ENCODE measurements at places on chromosomes 16 and 17.

GRCh38 chr16:82281544-82281943 is 111.5 kb upstream of the MPHOSPH6 start:
- DNase-seq = no peak

DNA sequence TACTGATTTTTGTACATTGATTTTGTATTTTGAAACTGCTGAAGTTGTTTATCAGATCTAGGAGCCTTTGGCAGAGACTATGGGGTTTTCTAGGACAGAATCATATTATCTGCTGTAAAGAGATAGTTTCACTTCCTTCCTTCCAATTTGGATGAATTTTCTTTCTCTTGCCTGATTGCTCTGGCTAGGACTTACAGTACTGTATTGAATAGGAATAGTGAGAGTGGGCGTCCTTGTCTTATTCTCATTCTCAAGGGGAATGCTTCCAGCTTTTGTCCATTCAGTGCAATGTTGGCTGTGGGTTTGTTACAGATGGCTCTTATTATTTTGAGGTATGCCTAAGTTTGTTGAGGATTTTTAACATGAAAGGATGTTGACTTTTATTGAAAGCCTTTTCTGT is 290.1 kb downstream of the MAP2K4 start:
- DNase-seq = no peak

- no peak for DNase-seq
Observed at GRCh38 chr17:31560616-31561235, 169.3 kb downstream of the RAB11FIP4 start.

DNA sequence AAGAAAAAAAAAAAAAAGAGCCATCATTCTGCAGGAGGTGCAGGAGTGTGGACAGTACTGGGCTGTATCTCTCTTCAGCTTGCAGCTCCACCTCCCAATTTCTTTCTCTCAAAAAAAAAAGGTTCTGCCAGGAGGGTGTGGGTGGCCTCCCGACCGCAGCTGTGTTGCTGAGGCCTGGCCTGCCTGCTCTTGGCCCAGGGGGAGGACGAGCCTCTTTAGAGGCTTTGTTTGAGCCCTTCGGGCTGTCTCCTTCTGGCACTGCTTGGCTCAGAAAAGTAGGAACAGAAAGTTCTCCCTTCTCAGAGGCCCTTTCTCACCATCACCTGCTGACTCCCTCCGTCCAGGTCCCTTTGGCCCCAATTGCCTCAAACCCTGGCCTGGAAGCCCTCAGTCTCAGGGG is 22.2 kb upstream of the C17orf107 start:
- DNase-seq = no peak

DNA sequence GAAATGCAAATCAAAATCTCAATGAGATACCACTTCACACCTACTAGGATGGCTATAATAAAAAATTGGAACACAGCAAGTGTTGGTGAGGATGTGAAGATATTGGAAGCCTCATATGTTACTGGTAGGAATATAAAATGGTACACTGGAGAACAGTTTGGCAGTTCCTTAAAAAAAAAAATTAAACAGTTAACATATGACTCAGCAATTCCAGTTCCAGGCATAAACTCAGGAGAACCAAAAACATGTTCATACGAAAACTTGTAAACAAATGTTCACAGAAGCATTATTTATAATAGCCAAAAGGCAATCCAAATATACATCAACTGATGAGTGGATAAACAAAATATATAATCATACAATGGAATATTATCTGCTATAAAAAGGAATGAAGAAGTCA is 28.2 kb downstream of the ZNF652 start:
- DNase-seq = no peak

DNA sequence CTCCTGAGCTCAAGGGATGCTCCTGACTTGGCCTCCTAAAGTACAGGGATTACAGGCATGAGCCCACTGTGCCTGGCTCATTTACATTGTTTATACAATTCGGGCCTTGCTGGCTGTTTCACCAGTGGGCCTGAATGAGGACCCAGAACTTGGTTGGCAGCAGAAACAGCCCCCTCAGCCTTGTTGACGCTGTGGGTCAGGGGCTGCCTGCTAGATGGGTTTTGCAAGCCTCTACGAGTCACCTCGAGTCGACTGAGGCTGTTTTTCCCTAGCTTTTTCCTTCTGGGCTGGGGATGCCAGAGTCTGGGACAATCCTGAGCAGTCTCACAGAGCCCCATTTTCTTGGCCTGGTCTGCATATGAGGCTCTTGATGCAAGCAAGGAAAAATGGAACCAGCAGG is 16.1 kb downstream of the PPL start:
- DNase-seq = no peak

- no peak for DNase-seq
Observed at GRCh38 chr17:40795019-40795667, 4.6 kb downstream of the KRT28 start.

DNA sequence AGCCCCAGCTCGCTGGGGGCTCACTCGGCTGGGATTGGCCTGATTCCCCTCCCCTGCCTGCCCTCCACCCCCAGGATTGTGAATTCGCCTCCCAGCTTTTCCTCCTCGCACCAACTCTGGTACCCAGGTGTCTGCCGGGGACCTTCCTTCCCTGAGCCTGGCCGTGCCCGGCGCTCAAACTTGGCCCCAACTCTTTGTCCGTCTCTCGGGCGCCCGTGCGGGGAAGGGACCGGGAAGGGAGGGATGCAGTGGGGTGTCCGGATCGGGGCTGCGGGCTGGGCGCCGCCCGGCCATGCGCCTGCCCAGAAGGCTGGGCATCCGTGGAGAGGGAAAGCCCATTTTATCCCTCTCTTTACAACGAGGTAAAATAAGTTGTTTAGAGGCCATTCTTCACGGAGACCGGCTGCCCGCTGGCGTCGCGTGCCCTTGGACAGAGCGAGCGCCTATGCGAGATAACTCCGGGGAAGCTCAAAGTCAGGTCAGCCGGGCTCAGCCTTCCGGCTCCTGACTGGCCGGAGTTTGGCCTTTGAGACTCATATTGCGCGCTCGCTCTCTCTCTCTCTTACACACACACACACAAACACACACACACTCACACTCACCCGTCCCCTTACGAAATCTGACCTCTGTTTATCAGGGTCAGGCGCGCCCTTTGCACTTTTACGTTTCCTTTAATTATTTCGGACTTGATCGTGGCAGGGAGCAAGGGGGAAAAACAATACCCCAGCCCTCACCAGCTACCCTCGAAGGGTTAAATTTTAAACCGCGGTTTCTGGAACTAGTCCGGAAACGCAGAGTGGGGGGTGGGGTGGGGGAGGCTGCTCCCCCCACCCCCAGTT is 774 bp upstream of the MAF start:
- DNase-seq = no peak

- no peak for DNase-seq
Observed at GRCh38 chr17:34146440-34147043, 108.5 kb upstream of the CCL2 start.

- DNase-seq = no peak
Observed at GRCh38 chr16:47872225-47872624, 283.6 kb downstream of the ABCC12 start.

- DNase-seq = no peak
Observed at GRCh38 chr16:28931801-28932225, at the start of gene CD19. TSS of gene CD19 (plus strand) at chr16:28931971. CDS start at chr16:28932001, 30 bp downstream.

- DNase-seq = no peak
Observed at GRCh38 chr16:73019457-73020362, 28.2 kb downstream of the ZFHX3 start.

GRCh38 chr16:85303354-85303883 is 191.1 kb upstream of the CIBAR2 start:
- DNase-seq = no peak

- no peak for DNase-seq
Observed at GRCh38 chr17:53749178-53749577, 73.5 kb upstream of the KIF2B start.

GRCh38 chr17:45410144-45411091 is 22.3 kb downstream of the ARHGAP27 start:
- DNase-seq = no peak

GRCh38 chr17:79834565-79835469 is 4.4 kb downstream of the CBX4 start:
- no peak for DNase-seq

DNA sequence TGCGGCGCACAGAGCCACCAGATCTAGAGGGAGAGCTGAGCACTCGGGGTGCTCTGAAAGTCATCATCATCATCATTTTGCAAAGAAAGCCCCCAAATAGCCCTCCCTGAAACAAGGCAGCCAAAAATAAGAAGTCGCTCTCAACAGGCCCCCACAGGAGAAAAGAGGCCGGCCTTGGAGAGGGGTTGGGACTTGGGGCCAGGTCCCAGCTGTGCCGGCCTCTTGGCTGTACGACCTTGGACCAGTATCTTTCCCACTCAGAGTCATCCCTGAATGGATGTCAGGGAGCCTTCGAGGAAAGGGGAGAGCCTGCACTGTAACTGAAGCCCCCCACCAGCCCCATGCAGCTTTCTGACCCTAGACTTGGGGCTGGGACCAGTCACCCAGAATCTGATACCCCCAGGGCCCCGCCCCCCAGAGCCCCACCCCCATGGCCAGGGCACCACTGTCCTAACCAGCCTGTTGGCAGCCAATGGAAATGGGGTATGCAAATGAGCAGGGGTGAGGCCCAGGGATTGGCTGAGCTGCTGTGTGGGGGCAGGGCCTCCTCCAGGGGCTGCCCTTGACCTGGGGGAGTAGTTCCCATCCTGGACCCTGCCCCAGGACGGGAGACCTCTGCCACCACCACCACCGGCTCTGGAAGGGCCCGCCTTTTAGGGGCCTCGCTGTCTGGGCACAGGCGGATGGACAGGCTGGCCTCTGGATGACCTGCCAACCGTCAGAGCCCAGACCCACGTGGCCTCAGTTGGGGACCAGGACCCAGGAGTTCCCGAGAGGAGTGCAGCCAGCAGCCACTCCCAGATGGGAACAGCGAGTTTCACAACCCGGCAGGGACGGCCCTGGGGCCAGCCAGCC is 15.4 kb downstream of the ZFPM1 start:
- no peak for DNase-seq

DNA sequence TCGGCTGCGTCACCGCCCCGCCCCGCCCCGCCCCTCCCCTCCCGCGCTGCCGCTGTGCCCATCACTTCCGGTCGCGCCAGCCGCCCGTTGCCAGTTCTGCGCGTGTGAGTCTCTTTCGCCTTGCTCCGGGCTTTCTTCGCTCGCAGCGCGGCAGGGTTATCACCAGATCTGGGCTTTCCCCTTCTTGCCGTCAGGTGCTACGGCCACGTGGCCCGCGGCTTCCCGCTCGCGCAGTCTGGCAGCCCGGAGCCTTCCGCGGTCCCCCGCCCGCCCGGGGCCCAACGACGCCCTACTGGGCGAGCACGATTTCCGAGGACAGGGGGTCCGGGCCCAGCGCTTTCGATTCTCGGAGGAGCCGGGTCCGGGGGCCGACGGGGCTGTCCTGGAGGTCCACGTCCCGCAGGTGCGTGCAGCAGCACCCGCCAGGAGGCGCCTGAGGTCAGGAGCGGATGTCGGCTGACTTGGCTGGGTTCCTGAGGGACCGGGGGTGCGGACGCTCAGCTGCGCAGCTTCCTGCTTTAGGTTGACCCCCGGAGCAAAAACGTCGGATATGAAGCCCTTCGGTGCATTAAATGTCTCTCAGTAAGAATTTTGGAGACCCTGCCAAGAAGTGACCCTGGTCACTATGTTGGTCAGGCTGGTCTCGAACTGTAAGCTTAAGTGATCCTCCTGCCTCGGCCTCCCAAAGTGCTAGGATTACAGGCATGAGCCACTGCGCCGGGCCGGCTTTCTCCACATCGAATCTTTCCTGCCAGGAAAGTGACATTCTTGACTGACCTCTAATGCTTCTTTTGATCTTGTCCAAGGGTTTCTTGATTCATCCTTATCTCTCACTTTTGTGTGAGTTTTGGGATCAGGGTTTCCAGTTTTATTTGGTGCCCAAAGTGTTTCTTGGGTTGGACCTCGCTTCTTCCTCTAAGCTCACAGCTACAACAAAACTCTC is at the start of gene METTL23:
Gene METTL23, plus strand, starts transcription at position 64 of the 943 bp plus-strand sequence. CDS start 2,872 bp downstream, outside the sequence.
- no peak for DNase-seq

GRCh38 chr17:10716218-10716617 is 13.6 kb downstream of the TMEM220 start:
- DNase-seq = no peak

- DNase-seq = no peak
Observed at GRCh38 chr16:68718590-68718989, 18.5 kb upstream of the CDH1 start.

DNA sequence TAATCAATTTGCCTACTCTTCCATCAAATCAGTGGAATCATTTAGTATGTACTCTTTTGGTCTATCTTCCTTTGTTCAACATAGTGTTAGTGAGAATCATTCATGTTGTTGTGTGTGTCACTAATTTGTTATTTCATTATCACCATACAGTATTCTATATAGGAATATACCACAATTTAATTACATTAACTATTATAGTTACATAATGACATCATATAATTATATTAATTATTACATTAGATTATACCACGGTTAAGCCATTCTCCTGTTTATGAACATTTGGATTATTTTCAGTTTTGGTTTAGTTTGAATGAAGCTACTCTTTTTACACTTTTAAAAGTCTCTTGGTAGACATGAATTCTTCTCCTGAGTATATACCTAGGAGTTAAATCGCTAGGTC is 40.4 kb downstream of the MYO1D start:
- DNase-seq = no peak

- DNase-seq = no peak
Observed at GRCh38 chr17:18235743-18236256, 10.4 kb downstream of the LLGL1 start.

DNA sequence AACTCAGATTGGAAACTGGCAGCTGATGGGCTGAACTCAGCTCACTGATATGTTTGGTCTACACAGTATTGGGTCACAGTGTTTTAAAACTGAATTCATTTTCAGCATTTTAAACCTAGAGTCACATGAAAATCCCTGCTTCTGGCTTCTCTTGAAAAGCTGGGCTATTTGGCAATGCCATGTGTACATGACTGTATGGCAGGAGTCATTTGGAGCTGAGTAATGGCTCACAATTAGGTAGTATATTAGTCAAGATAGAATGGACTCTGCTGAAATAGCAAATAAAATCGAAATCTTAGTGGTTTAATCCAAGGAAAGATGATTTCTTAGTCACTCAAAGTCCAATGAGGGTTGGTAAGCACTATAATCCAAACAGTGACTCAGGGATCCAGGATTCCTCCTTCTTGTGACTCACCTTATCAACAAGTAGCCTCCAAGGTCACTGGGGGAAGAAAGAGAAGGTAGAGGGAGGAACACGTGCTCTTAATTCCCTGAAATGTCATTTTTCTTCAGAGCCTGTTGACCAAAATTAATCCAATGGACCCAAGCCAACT is 13.9 kb upstream of the PMP22 start:
- no peak for DNase-seq

- DNase-seq = no peak
Observed at GRCh38 chr17:72205822-72206221, 85.0 kb downstream of the SOX9 start.

GRCh38 chr16:68166264-68166663 is 69.7 kb downstream of the ESRP2 start:
- no peak for DNase-seq

DNA sequence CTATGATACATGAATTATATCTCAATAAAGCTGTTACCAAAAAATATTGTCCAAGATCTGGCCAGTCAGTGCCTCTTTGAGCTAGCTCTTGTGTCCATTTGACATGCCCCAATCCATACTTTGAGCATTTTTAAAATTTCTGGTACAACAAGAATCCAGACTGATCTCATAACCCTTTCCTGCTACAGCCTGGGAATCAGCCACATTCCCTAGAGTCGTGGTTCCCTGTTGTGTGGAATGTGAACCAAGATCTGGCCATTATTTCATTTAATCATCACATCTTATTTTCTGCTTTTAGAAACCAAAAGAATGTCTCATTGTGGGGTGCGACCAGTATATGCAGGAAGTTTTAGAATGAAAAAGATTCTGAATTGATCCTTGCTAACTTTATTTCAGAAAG is 34.3 kb upstream of the RPRML start:
- DNase-seq = no peak

- DNase-seq = no peak
Observed at GRCh38 chr16:86384263-86384649, 126.1 kb upstream of the FOXF1 start.

GRCh38 chr17:40551091-40551878 is 14.0 kb downstream of the CCR7 start:
- DNase-seq = peak; percentile 97

Measured in vagina (tissue), 2 donors.